ENCODE measurements at places on chromosomes 6 and 20. TPM values are rescaled to one million over a fixed set of nuclear protein-coding genes. Genes with fewer than 3 reads are reported as not detected.

GRCh38 chr6:3740551-3741476, 10.7 kb downstream of the PXDC1 start:
- ATAC-seq = no peak

GRCh38 chr6:40893021-40893420, 146.0 kb downstream of the UNC5CL start:
- no peak for ATAC-seq

DNA sequence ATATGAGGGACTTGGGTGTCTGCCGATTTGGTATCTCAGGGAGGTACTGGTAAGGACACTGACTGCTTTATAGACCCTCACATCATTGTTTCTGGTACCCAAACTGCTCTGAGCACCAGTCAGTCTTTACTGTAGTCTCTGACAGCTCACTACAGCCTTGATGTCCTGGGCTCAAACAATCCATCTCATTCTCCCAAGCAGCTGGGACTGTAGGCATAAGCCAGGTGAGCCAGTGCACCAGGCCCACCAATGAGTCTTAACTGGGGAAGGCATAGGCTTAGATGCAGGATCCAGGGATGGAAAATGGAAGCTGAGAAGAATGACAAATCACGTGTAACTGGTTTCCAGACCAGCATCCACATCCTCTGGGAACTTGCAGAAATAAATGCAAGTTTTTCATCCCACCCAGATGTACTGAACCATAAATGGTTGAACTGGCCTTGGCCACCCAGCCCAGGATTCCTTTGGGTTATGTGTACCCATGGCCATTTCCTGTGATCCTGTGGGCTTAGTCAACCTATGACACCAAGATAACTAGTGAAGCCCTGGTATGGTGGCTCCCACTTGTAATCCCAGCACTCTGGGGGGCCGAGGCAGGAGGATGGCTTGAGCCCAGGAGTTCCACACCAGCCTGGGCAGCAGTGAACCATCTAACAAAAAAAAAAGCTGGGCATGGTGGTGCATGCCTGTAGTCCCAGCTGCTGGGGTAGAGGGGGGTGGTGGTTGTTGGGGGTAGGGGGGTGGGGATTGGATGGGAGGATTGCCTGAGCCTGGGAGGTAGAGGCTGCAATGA, 5.8 kb downstream of the TUBB start:
- no peak for ATAC-seq

DNA sequence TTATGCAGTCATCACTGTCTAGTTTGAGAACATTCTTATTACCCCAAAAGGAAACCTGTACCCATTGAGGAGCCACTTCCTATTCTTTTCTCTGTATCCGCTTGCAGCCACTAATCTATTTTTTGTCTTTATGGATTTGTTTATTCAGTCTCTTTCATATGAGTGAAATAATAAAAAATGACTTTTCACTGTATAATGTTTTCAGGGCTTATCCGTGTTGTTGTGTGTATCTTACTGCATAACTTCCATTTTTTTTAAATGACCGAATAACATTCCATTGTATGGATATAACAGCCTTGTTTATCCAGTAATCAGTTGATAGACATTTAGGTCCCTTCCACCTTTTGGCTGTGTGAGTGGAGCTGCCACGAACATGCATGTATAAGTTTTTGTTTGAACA, 86.6 kb downstream of the ZFAND3 start:
- ATAC-seq = no peak

DNA sequence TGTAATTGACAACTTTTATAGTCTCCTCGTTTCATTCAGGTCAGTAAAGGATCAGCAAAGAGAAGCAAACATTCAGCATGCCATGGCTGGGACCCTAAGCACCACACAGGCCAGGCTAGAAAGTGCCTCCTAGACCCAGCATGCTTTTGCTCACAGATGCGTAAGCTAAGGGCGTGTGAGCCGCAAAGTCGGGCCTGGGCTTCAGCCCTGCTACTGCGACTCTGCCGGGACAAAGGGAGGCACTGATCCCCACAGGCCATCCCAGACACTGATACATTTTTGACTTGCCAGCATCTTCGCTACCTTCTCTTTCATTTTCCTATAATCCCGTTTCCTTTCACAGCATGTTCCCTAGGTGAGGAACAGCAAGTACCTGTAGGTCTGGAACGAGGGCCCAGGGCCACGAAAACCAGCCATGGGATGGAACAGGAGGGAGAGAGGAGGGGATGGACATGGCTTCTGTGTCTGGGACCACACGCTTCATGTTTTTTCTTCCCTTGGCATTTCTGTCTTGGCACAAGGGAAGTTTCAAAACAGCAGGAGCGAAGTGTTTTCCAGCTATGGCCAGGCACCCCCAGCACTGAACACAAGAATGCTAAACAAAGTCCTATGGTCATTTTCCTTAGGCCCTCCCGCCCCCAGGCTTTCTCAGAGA, 42.6 kb downstream of the IRF4 start:
- ATAC-seq = no peak

DNA sequence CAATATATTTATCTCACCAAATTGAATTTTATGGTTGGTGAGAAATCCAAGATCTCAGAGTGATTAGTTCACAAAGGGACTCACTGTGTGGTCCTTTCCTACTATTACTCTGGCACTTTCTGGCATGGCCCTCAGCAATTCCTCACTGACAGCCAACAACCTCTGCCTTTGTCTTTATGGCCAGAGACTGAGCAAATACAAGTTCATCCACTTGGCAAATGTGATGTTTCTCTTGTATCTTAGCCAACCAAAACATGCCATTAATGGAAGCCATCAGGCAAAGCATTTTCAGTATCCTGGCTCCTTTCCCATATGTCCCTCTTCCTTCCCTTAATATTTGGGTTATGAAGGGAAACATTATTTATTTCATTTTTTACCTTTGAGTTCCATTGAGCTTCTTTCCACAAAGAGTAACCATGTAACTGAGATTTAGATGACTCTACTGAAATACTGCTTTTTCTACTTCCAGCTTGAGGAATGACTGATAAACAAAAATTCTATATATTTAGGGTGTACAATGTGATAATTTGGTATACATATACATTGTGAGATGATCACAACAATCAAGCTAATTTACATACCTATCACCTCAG, 30.8 kb upstream of the SMLR1 start:
- ATAC-seq = no peak

GRCh38 chr20:16203096-16203495, 370.2 kb downstream of the KIF16B start:
- no peak for ATAC-seq

DNA sequence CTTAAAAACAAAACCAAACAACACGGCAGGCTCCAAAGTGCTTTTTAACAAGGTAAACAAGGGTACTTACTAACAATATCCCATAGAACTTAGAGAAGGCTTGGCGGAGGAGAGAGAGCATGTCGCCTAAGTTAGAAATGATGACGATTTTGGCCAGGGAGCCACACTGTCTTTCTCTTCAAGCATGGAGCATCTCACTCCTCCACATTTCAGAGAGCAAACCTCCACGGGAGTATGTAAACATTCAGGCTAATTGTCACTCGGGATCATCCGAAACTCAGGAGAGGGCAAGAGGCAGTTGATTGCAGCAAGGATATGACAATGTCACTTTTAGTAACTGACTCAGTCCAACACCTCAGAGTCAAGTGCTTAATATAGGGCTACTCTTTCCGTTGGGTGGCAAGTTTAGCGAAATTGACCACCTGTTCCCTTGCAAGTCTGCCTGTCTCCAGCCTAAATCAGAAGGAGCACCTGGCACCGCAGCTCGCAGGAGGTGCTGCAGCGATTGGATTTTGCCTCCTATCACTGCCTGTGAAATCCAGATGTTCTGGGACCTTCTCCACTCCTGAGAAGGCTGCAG, 65.8 kb upstream of the RPS6KA2 start:
- no peak for ATAC-seq

- ATAC-seq = no peak
Observed at GRCh38 chr6:56833873-56834272, 121.0 kb upstream of the BEND6 start.

DNA sequence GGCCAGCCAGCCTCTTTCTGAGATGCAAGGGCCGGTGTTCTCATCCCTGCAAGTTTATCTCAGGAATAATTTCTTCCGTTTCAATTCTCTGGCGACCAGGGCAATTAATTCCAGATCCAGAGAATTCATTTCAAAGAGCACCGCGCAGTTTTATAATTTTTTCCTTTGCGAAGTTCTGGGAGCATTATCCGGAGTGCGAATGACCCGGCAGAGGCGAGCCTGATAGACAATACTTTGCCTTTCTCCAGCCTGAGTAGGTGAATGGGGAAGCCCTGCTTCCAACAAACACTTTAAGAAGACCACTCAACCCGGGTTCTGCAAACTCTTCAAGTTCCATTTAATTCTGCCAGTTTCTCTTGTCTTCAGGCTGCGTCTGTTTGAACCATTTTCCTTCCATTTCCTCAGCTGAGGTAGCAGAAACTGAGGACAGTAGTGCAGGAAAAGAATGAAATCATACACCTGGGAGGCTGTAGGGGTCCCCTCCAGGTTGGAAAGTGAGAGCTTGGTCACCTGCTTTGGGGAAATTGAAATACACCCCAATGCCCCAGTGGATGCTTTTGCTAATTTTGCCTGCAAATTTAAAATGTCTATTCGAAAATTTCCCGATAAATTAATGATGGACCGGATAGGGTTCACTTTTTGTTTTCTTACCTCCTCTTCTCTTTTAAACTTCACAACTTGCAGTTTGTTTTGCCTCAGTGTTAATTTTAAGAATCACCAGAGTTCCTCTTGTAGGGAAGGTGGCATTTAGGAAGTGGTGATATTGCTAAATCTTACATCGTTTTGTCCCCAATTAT, 1.1 kb downstream of the VGLL2 start:
- ATAC-seq = no peak

- ATAC-seq = peak; percentile 61
Observed at GRCh38 chr6:129469070-129469662, 240.8 kb downstream of the ARHGAP18 start.

GRCh38 chr20:31684153-31685015, 38.3 kb downstream of the BCL2L1 start:
- no peak for ATAC-seq

GRCh38 chr6:3009930-3010329, 10.2 kb downstream of the NQO2 start:
- no peak for ATAC-seq

- no peak for ATAC-seq
Observed at GRCh38 chr20:55175081-55175480, 699.7 kb downstream of the DOK5 start.

- no peak for ATAC-seq
Observed at GRCh38 chr6:46058951-46059350, 43.3 kb upstream of the CLIC5 start.

DNA sequence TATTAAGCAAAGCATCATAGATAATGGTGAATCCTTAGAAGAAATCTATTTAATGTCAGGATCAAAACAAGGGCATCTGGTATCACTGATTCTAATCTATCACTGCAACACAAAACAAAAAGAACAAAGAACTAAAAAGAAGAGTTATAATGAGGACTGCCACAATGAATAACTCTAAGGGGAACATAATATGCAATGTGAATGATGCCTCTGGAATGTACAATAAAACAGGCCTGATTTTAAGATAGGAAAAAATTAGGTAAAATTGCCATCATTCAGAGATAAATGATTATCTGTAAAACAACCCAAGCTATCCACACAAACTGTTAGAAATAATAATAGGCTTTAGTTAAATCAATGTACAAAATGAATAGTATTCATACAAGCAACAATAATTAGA, 936.7 kb upstream of the CITED2 start:
- no peak for ATAC-seq

DNA sequence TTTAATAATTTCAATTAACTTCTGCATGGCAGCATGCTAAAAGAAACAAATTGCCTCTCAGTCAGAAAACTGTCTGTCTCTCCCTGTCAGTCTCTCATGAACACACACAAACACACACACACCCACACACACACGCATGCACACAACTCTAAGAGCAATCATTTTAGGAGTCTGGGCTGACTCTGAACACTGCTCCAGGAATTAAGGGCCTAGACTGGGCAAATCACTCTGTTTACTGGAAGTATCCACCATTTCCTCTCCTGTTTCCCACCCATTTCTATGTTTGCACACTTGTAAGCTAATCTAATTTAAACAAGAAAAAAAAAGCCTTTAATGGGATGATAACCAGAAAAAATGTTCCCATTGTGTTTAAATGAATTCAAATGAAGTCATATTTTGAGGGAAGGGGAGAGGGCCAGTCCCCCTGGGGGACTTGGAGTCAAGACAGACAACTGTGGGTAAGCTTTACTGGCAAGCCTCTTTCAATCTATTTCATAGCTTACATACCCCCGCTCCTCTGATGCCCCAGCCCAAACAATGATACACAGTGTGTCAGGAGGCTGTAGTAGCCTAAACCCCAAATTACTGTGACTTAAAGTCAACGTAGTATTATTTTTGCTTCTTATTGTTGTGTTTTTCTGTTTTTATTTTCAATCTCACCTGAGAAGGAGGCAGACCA, 447.8 kb upstream of the FLRT3 start:
- no peak for ATAC-seq

DNA sequence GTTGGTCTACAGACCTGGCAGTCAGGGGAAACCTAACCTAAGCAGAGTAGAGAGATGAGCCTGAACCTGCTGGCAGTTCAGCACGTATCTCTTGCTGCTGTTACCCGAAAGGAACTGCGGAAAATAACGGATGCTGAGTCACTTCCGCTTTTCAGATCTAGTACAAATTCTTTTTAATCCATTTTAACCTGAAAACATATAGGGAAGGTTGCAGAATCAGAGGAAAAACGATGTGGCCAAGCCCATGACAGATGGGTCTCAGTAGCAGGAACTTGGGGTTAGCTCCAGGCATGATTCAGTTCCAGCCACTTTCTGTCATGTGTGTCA, 351.9 kb upstream of the PRND start:
- ATAC-seq = no peak

GRCh38 chr6:43070028-43070632, 6.0 kb upstream of the PTK7 start:
- peak; percentile 88 for ATAC-seq

DNA sequence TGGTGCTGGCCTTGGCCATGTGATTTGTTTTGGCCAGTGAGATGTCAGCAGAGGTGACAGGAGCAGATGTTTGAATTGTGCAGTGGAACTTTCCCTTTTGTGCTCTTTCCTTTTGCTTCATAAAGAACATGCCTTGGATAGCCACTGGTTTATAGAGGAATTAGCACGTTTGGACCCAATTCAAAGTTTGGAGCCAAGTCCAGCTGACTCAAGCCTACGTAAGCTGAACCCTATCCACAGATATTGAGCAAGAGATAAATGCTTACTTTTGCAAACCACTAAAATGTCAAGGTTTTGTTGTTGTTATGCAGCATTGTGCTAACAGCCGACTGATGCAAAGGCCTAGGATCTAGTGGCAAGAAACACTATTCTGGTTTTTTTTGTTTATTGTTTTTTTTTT, 230.9 kb upstream of the CITED2 start:
- ATAC-seq = no peak

GRCh38 chr6:24584382-24584720, 61.6 kb downstream of the KIAA0319 start:
- peak; percentile 74 for ATAC-seq

The PKIB gene
- 6.0 TPM for total RNA-seq

The IP6K3 gene
- total RNA-seq = 0.45 TPM

The HLA-DQA1 gene
- not detected for total RNA-seq

The PPP1R14C gene
- 58.9 TPM for total RNA-seq

The SMLR1 gene
- 0.36 TPM for total RNA-seq

The MCM9 gene
- 9.6 TPM for total RNA-seq

The LRP11 gene
- 30.6 TPM for total RNA-seq
